K562 (cell line): ENCODE measurements at places on chromosomes 6 and 20.

DNA sequence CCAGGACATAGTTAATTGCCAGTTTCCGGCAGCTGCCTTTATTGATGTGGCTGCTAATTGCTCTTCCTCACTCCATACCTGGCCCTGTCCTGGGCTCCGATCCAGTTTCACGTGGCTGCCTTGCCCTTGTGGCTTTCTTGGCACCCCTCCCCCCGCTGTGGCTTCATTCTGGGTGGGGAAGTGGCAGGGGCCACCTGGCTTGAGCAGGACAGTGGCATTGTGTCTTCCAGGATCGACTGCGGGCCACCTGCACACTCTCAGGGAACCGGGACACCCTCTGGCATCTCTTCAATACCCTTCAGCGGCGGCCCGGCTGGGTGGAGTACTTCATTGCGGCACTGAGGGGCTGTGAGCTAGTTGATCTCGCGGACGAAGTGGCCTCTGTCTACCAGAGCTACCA, 10.8 kb downstream of the MAVS start:
- DNase-seq, result no peak
- H3K27me3 ChIP-seq, result no peaks in the 10 kb centered on the region
- peaks cover 50% of the 10 kb centered on the region for H3K36me3 ChIP-seq
- H3K27ac ChIP-seq, result no peak overlapping the region

DNA sequence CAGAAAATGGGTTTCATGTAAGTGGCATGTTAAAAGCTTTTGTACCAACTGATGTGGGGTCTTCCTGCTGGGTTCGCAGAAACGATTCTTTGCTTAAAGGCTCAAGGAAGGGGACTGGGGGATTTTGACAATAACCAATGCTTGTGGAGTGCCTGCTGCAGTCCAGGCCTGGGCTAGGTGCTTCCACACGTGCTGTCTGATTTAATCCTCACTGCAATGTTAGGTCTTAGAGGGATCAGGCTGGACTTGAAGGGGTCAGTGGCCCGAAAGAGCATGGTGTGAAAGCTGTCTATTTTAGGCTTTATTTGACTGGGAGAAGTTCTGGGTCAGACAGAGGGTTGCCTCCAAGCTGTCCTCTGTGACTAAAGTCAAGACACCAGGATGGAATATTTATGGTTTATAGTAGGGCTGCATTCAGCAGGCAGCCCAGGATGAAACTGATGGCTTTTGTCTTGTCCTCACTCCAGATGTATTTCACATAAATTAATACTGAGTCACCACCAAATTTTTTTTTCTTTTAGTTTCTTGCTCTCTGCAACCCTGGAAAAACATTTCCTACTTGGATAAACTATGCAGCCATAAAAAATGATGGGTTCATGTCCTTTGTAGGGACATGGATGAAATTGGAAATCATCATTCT, 219.1 kb downstream of the ZMYND8 start:
- DNase-seq, result no peak
- H3K27ac ChIP-seq, result no peak overlapping the region
- no peaks in the 10 kb centered on the region for H3K4me1 ChIP-seq
- no peaks in the 10 kb centered on the region for H3K36me3 ChIP-seq
- H3K27me3 ChIP-seq, result peaks cover 14% of the 10 kb centered on the region

DNA sequence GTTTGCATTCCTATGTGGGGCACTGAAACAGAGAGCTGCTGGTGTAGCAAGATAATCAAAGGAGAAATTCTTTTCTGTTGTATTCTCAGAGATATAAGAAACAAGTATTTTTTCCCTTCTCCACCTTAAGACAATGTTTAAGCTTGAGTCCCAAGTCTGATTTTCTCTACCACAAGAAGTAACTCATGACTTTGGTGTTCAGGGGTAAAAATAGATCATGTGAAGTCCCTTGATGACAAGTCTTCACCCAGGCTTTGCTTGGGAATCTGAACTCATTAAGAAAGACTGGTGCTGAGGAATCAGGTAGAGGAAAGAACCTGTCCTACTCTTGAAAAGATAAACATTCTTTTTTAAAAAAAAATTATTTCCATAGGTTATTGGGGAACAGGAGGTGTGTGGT, 205.6 kb downstream of the ALDH8A1 start:
- DNase-seq, result no peak
- no peaks in the 10 kb centered on the region for H3K36me3 ChIP-seq
- peaks cover 16% of the 10 kb centered on the region for H3K27me3 ChIP-seq
- H3K4me3 ChIP-seq, result no peak overlapping the region

DNA sequence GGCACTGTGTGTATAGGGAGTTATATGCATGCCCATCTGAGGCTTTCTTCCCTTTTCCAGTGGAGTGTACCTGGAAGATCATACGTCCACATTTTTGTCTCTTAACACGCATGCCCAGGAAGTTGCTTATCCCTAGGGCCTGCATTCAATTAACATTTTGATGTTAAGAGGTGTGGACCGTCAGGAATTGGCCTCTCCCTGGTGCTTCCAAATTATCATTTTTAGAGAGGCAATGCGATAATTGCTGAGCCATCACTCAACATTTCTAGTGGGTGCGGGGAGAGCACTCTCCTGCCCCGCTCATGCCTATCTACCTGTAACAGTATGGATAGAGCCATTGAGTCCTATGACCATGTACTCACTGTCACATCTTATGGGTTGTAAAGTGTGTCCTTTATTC, 37.8 kb upstream of the PAQR8 start:
- no peak overlapping the region for H3K27ac ChIP-seq
- no peak for DNase-seq
- H3K4me3 ChIP-seq, result no peak overlapping the region

DNA sequence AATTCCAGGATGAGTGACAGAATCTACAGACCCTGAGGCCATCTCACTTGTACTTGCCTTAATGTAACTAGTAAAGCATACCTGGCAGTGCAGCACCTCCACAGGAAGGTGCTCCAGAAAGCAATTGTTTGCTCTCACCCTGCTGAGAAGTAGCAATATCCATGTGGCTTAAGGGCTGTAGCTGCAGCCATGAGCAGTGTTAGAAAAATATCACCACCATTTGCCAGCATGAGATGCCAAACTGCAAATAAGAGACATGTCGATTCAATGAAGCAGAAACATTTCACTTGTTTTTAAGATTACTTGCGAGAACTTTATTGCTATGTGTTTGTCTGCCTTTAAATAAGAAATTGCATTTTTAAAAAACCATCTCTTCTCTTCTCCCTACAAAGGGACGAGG, 151.5 kb downstream of the PRL start:
- no peaks in the 10 kb centered on the region for H3K36me3 ChIP-seq
- no peaks in the 10 kb centered on the region for H3K4me1 ChIP-seq
- H3K27me3 ChIP-seq, result peaks cover 17% of the 10 kb centered on the region

- H3K4me3 ChIP-seq, result no peak overlapping the region
- H3K4me1 ChIP-seq, result no peaks in the 10 kb centered on the region
- no peak overlapping the region for H3K27ac ChIP-seq
These were observed 163.2 kb upstream of the GGTLC1 start for GRCh38 chr20:24151621-24152294.

GRCh38 chr6:35311390-35312075, 13.9 kb downstream of the DEF6 start:
- H3K27ac ChIP-seq, result no peak overlapping the region
- peaks cover 4% of the 10 kb centered on the region; the same call in 1 of the 3 replicates for H3K36me3 ChIP-seq
- no peak overlapping the region for H3K4me3 ChIP-seq
- peaks cover 11% of the 10 kb centered on the region for H3K4me1 ChIP-seq
- no peak for DNase-seq

- H3K4me3 ChIP-seq, result no peak overlapping the region
- no peaks in the 10 kb centered on the region for H3K4me1 ChIP-seq
- no peak for DNase-seq
- H3K36me3 ChIP-seq, result peaks cover 45% of the 10 kb centered on the region
- H3K27me3 ChIP-seq, result no peaks in the 10 kb centered on the region
- no peak overlapping the region for H3K27ac ChIP-seq
These were observed 3.8 kb downstream of the SEC23B start for GRCh38 chr20:18511571-18511970.

- no peak for DNase-seq
- H3K4me3 ChIP-seq, result no peak overlapping the region
- H3K27ac ChIP-seq, result no peak overlapping the region
- H3K4me1 ChIP-seq, result no peaks in the 10 kb centered on the region; the same call in 2 of the 3 replicates
- no peaks in the 10 kb centered on the region for H3K36me3 ChIP-seq
- peaks cover 13% of the 10 kb centered on the region for H3K27me3 ChIP-seq
These were observed 18.7 kb upstream of the LY86 start for GRCh38 chr6:6569811-6570164.

DNA sequence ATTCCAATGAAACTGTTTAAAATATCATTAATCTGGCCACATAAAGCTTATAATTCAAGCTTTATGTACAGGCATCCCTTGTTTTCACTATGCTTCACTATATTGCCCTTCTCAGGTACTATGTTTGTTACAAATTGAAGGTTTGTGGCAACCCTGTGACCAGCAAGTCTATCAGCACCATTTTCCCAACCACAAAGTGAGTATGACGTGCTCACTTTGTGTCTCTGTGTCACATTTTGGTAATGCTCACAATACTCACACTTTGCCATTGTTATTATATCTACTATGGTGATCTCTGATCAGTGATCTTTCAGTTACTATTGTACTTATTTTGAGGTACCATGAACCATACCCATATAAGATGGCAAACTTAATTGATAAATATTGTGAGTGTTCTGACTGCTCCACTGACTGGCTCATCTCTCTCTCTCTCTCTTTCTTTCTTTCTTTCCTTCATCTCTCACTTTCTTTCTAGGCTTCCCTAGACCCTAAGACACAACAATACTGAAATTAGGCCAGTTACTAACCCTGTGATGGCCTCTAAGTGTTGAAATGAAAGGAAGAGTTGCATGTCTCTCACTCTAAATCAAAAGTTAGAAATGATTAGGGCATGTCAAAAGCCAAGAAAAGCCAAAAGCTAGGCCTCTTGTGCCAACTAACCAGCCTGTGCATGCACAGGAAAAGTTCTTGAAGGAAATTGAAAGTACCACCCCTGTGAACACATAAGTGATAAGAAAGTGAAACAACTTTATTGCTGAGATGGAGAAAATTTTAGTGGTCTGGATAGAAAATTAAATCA, 227.9 kb downstream of the BCAS1 start:
- no peaks in the 10 kb centered on the region for H3K36me3 ChIP-seq
- no peaks in the 10 kb centered on the region for H3K27me3 ChIP-seq
- H3K4me3 ChIP-seq, result no peak overlapping the region
- peaks cover 1% of the 10 kb centered on the region; the same call in 1 of the 3 replicates for H3K4me1 ChIP-seq
